Right ventricle myocardium inferior (tissue), 1 donor: ENCODE measurements at places on chromosomes 11 and 22. TPM values are rescaled to one million over a fixed set of nuclear protein-coding genes. Genes with fewer than 3 reads are reported as not detected.

DNA sequence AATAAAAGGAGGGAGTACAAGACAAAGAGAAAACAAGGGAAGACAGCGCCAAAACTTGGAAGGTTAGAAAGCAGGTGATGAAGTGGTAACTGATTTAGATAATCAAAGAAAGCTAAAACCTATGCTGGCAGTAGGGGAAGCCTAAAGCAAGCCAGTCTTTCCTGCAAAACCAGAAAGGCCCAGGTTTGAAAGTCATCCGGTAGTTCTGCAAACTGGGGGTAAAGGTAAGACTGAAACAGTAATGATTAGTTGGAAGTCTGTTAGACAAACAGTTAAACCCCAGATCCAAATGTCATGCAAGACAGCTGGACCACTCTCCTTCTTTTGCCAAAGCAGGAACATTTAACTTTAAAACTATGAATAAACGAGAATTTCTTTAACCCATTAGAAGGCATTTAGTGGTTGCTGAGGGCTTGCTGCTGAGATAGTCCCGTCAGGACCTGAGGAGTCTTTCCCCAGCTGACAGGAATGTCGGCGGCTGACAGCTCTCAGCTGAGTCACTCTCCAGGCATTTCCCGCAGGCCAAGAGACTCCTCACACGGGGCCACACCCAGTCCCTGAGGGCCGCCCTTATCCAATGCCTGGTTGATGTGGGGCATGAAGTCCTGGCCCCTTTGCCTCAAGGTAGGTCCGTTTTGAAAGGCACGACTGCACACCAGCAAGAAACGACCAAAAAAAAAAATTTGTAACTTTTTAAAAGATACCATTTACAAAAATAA is 36.3 kb upstream of the CFAP300 start:
- peak; percentile 81 for DNase-seq

TRIM5 gene
- total RNA-seq: 9.8 TPM

DNA sequence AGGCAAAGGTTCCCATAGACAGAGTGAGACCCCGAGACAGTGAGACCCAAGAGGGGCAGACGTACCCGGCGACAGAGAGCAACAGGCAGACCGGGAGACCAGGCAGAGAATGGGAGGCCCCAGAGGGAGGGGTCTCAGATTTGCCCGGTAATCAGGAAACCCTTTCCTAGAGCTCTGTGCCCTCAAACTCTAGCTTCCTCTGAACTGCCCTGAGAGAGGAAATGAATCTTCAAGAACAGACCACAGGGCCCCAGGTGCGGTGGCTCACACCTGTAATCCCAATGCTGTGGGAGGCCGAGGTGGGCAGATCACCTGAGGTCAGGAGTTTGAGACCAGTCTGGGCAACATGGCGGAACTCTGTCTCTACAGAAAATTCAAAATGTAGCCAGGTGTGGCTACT is 47.7 kb downstream of the RPUSD4 start:
- DNase-seq: no peak

DNA sequence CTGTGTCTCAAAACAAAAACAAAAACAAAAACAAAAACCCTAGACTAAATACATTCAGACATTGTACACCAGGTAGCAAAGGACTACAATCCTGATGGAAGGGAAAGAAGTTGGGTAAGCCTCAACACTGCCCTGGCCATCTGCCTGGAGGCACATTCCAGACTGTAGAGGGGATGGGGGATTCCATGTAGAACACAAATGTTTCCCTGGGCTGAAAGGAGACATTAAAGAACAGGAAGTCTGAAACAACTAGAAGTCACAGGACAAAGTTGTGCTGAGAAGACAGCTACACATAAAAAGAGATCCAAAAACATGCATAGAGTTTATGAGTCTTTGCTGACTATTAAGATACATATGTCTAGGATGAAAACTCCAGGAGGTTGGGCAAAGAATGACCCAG is 83.9 kb downstream of the RRAS2 start:
- no peak for DNase-seq

DNA sequence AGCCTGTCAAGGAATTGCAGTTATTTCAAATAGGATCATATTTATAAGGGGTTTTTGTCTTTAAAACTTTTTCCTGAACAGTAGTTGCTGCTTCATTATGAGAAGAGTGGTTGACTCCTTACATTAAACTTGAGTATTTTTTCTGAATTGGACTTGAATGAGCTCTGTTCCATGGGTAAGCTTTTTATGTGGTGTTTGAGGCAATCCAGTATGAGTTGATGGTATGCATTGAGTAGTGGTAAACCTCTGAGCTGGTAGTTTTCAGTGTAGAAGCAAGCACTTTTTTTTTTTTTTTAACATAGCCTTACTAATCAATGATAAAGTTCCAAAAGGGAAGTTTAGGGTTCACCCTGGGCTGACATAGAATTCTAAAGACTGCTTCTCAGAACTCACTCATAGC is 3.4 kb downstream of the KMT2A start:
- DNase-seq: no peak

DNA sequence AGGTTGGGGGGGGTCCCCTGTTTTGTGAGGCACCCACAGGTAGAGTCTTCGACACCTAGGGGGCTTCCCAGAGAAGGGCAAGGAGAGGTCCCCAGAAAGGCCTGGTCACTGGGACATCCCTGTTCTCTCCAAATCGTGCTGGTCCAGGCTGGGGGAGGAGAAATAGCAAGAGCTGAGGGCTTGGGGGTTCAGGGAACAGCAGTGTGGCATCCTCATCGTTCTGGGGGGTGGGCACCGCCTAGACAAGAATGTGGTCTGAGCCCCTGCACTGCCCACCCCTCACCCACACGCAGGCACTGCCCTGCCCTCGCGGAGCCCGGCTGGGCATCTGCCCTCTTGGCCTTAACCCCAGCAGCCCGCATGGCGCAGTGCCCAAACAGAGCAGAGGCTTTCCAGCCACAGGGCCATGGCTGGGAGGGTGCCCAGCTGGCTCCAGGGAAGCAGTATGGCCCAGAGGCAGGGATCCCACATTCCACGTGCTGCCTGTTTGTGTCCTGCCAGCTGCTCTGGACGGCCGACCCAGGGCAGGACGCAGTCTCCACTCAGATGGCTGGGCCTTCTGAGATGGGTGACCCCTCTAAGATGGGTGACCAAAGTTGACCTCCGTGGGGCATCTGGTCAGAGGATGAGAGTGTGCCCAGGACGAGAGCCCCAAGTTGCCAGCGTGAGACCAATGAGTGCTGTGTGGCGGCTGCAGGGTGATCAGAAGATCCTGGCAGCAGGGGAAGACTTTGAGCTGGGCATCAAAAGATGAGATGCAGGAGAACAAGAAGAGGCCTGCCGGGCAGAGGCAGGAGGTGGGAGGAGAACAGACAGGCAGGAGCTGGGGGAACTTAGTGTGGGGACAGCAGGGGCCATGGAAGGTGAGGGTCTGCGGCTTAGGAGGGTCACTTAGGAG is 14.4 kb downstream of the SCARF2 start:
- peak; percentile 88 for DNase-seq

- no peak for DNase-seq
Measured at GRCh38 chr22:43505423-43505822, 93.6 kb downstream of the MPPED1 start.

DNA sequence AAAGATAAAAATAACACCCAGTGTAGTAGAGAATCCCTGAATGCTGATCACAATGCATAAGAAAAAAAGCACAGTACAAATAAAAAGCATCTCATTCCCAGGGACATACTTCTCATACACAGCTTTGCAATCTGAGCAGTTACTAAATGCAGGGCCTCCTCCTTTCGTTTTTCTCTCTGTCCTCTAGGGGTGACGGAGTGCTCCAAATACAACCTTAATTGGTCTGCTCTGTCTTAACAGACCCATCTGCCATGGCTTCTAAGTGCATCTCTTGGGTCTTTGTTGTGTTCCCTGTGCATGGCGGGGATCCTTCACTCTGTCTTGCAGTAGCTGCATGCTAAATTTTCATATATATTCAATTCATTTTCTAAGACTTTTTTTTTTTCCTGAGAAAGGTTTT is 1114.2 kb upstream of the RAG2 start:
- no peak for DNase-seq

GRCh38 chr11:82043316-82043715 is 690.3 kb downstream of the FAM181B start:
- DNase-seq: no peak

COMT gene
- total RNA-seq: 104 TPM

DNA sequence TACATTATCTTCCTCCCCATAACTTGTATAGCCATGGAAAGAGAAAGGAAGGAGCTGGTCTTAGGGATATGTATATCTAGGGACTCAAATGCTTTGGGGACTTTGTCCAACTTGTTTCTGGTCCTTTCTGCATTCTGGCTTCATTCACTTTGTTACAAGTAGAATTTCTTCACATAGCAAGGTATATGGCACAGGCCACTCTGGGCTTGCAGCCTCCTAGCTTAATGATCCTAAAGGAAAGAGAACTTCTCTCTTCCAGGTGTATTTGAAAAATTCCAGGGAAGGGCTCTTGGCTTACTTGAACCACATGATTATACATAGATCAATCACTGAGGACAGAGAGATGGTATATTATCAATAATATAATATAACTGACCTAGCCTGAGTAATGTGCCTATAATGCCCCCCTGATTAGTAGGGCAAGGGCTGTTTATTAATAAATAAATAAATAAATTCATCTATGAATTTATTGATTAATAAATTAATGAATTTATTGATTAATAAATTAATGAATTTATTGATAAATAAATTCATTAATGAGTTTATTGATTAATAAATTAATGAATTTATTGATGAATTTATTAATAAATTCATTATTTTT is 48.2 kb upstream of the CEP295 start:
- no peak for DNase-seq

UBQLNL gene
- 0.24 TPM for total RNA-seq

LARGE2 gene
- not detected for total RNA-seq

- peak; percentile 83 for DNase-seq
Measured at GRCh38 chr22:19687561-19688300, 26.6 kb upstream of the SEPTIN5 start.

ISX gene
- not detected for total RNA-seq
